ENCODE measurements at places on chromosomes 7 and 10. TPM values are rescaled to one million over a fixed set of nuclear protein-coding genes. Genes with fewer than 3 reads are reported as not detected.
A peak's percentile ranks its signal among the peaks of the same experiment; 100 is the strongest.

The GCK gene
- 0.86 TPM for total RNA-seq

The ANAPC16 gene
- 68.4 TPM for total RNA-seq

The TFR2 gene
- total RNA-seq, result 1.6 TPM

The HMX2 gene
- not detected for total RNA-seq

The MYL10 gene
- total RNA-seq, result not detected

- H3K4me3 ChIP-seq, result peak within 1 kb of the TSS; percentile 88
- H3K36me3 ChIP-seq, result peaks cover 27% of the 10 kb centered on the region
- H3K27me3 ChIP-seq, result no peaks in the 10 kb centered on the region
- H3K4me1 ChIP-seq, result peaks cover 12% of the 10 kb centered on the region
These were observed at the start of gene REPIN1 for GRCh38 chr7:150368096-150368883. Gene REPIN1 (plus strand): TSS chr7:150368822. CDS start chr7:150369712, 890 bp downstream.

GRCh38 chr7:13835442-13835841, 154.0 kb downstream of the ETV1 start:
- no peaks in the 10 kb centered on the region for H3K27me3 ChIP-seq
- peaks cover 21% of the 10 kb centered on the region for H3K4me1 ChIP-seq
- DNase-seq, result peak; percentile 66
- no peak overlapping the region for H3K27ac ChIP-seq
- no peaks in the 10 kb centered on the region for H3K36me3 ChIP-seq

GRCh38 chr10:15483215-15484075, 112.4 kb upstream of the FAM171A1 start:
- no peak for DNase-seq
- H3K4me1 ChIP-seq, result no peaks in the 10 kb centered on the region

DNA sequence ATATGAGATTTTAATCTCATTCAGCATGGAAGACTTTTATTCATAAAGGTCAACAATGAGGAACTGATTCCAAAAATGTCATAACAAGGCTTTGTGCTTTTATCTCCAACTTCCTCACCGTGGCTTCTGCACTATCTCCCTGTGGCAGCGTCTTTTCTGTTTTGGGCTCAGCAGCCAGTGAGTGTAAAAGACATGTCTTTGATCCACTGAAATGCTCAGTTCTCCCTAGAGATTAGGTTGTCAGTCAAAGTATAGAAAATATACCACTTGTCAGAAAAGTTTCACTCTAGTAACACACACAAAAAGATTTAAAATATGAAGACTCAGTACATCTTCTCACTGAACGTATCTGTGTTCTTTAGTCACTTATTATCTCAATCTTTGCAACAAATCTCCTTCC, 901.8 kb upstream of the ZWINT start:
- no peaks in the 10 kb centered on the region for H3K27me3 ChIP-seq
- H3K4me1 ChIP-seq, result no peaks in the 10 kb centered on the region
- H3K36me3 ChIP-seq, result no peaks in the 10 kb centered on the region
- DNase-seq, result no peak

GRCh38 chr7:75869776-75870379, 9.0 kb upstream of the RHBDD2 start:
- no peaks in the 10 kb centered on the region for H3K4me1 ChIP-seq
- no peak for DNase-seq
- no peak overlapping the region for H3K4me3 ChIP-seq
- H3K36me3 ChIP-seq, result no peaks in the 10 kb centered on the region

GRCh38 chr10:102268375-102268888, 23.1 kb downstream of the GBF1 start:
- no peaks in the 10 kb centered on the region for H3K4me1 ChIP-seq
- H3K36me3 ChIP-seq, result peaks cover 18% of the 10 kb centered on the region
- no peak overlapping the region for H3K4me3 ChIP-seq
- no peak for DNase-seq
- no peaks in the 10 kb centered on the region for H3K27me3 ChIP-seq

GRCh38 chr10:15789793-15790525, 70.2 kb upstream of the ITGA8 start:
- H3K27ac ChIP-seq, result no peak overlapping the region
- no peak for DNase-seq
- H3K4me1 ChIP-seq, result peaks cover 5% of the 10 kb centered on the region
- H3K4me3 ChIP-seq, result no peak overlapping the region
- H3K27me3 ChIP-seq, result no peaks in the 10 kb centered on the region

GRCh38 chr7:2499719-2500430, 19.7 kb upstream of the LFNG start:
- peak overlapping the region; percentile 77 for H3K27ac ChIP-seq
- H3K36me3 ChIP-seq, result no peaks in the 10 kb centered on the region
- H3K4me1 ChIP-seq, result peaks cover 16% of the 10 kb centered on the region
- no peaks in the 10 kb centered on the region for H3K27me3 ChIP-seq

GRCh38 chr7:142863891-142864685, 9.2 kb downstream of the EPHB6 start:
- H3K4me1 ChIP-seq, result no peaks in the 10 kb centered on the region
- no peak overlapping the region for H3K27ac ChIP-seq
- no peak overlapping the region for H3K4me3 ChIP-seq
- DNase-seq, result peak; percentile 34
- peaks cover 23% of the 10 kb centered on the region for H3K36me3 ChIP-seq
- no peaks in the 10 kb centered on the region for H3K27me3 ChIP-seq

DNA sequence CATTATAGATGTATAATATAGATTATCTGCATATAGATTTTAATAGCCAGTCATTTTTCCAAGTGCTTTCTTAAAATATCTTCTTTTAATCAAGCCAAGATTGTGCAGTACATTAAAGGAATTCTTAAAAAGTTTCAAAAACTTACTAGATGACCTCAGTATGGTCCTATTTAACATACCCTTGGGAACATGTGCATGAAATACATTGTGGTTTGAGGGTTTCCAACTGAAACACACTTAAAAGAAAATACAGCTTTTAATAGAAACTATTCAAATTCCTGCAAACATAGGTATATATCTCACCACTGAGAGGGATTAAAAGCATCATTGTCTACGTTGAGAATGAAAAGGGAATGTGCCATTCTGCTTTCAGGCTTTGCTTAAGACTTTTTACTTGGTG, 364.9 kb downstream of the SUGCT start:
- H3K27me3 ChIP-seq, result no peaks in the 10 kb centered on the region
- no peak overlapping the region for H3K4me3 ChIP-seq
- H3K4me1 ChIP-seq, result no peaks in the 10 kb centered on the region
- no peak for DNase-seq
- H3K27ac ChIP-seq, result no peak overlapping the region

- H3K4me3 ChIP-seq, result no peak overlapping the region
- no peak overlapping the region for H3K27ac ChIP-seq
- DNase-seq, result no peak
- peaks cover 14% of the 10 kb centered on the region for H3K4me1 ChIP-seq
These were observed 283.8 kb upstream of the C7orf33 start for GRCh38 chr7:148306759-148307158.

DNA sequence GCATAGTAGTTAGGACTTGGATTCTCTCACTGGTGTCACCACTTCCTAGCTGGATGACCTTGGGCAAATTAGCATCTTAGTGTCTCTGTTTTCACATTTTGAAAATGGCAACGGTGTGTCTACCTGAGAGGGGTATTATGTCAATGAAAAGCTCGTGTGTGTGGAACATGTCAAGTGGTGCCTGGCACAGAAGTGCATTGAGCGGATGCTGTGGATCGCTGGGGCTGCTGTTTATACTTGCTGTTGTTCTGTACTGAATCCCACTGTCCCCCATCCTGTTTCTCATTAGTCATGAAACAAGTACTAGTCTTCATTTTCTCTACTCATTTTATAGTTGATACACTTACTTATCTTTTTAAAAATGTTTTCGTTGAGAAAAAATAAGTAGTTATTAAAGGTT, 26.1 kb downstream of the RBM33 start:
- no peak overlapping the region for H3K4me3 ChIP-seq
- H3K4me1 ChIP-seq, result no peaks in the 10 kb centered on the region
- no peaks in the 10 kb centered on the region for H3K27me3 ChIP-seq
- peaks cover 18% of the 10 kb centered on the region for H3K36me3 ChIP-seq

DNA sequence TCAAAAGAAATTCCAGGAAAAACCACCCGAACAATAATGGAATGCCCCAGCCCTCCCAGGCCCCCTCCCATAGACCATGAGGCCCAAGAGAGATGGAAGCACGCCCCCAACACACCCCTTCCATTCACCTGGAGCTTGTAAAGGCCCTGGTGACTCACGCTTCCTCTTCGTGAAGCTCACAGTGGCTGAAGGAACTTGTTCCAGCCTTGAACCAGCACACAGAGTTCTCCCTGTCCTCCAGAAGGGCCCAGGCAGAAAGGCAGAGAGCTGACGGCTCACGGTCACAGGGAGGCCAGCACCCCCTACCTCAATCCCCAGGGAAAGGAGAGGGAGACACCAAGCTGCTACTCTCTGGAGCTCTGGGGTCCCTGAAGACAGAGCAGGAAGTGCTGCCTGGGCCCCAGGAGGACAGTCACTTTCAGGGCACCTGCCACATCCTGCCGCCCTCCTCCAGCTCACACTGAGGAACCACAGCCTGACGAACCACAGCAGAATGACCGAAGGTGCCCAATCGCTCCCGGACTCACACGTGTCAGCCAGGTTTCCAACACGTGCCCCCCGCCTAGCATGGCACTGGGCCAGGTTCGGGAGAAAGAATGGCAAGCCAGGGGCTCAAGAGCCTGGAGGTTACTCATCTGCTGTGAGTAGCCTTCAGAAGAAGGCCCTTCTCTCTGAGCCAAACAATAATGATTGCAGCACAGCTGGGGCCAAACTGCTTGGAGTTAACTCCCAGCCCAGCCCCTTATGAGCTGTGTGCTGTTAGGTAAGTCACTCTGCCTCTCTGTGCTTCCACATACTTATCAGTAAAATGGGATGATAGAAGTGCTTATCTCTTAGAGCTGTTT, 52.8 kb downstream of the DLG5 start:
- H3K27me3 ChIP-seq, result no peaks in the 10 kb centered on the region
- peaks cover 13% of the 10 kb centered on the region for H3K4me1 ChIP-seq
- peaks cover 5% of the 10 kb centered on the region for H3K36me3 ChIP-seq
- H3K4me3 ChIP-seq, result no peak overlapping the region
- no peak for DNase-seq

DNA sequence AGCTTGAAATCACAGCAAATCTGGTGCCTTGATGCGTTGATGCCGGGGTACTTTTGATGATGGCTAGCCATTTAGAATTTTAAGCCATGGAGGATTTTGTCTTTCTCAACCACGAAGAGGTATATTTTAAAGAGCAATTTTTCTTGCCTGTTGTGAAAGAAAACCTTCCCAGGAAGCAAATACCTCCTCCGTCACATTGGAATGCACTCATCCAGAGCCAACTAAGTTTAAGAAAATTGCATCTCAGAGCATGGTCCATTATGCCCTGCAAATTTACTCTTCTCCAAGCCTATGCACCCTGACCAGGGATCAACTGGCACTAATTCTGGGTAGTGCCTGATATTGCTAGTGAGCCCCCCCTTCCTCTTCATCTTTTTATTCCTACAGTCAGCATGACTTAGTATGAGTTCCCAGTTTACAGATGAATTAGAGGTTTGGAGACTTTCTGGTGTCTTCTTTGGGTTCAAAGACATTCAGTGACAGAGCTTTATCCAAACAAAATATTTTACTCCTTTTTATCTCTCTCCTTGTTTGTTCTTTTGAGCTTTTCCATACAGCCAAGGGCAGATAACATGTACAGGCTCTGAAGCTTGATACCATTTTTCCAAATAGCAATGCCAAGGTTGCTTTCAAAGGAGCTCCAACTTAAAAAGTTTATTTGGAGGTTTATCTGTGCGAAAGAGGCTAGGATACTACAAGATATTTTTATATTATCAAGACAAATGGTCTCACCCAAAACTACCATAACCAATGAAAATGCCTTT, 56.6 kb upstream of the ANK3 start:
- no peak for DNase-seq
- H3K36me3 ChIP-seq, result no peaks in the 10 kb centered on the region
- no peaks in the 10 kb centered on the region for H3K27me3 ChIP-seq
- peak overlapping the region; percentile 9 for H3K27ac ChIP-seq

DNA sequence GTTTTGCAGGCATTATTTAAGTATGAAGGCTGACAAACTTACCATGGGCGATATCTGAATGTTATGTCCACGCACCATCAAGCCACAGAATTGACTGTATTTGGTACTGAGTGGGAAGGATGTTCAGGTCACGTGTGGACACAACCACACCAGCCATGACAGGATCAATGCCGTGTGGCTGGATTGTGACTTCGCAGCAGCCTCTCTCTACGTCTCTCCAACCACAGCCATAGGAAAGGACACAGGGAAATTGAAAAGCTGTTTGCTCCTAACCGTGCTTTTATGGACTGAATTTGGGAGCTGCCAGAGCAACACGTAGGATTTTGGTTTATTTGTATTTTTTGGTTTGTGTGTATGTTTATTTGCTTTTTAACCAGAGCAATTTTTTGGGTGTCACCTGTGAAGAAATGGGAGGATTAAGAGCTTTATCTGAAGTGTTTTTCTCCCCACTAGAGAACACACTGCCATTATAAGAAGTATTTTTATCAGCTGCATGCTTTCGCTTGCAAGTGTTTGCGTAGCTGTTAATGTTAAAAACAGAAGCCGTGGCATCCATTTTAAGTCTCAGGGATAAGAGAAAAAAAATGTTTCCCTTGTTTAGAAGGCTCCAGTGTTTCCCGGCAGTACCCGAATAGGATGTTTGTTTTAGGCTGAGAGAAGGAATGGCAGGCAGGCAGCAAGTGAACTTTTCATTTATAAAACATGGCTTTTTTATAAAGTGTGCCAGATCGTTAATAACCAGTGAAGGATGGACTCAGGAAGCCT, 401.1 kb upstream of the NFE2L3 start:
- peaks cover 12% of the 10 kb centered on the region for H3K4me1 ChIP-seq
- DNase-seq, result no peak
- peak overlapping the region; percentile 29 for H3K27ac ChIP-seq
- no peak overlapping the region for H3K4me3 ChIP-seq
- no peaks in the 10 kb centered on the region for H3K27me3 ChIP-seq
